ENCODE measurements at places on chromosomes 16 and 17.

- DNase-seq = no peak
Measured at GRCh38 chr16:69431948-69432468, 7.6 kb downstream of the CYB5B start.

- DNase-seq = no peak
Measured at GRCh38 chr16:68335175-68335574, 24.4 kb downstream of the PRMT7 start.

DNA sequence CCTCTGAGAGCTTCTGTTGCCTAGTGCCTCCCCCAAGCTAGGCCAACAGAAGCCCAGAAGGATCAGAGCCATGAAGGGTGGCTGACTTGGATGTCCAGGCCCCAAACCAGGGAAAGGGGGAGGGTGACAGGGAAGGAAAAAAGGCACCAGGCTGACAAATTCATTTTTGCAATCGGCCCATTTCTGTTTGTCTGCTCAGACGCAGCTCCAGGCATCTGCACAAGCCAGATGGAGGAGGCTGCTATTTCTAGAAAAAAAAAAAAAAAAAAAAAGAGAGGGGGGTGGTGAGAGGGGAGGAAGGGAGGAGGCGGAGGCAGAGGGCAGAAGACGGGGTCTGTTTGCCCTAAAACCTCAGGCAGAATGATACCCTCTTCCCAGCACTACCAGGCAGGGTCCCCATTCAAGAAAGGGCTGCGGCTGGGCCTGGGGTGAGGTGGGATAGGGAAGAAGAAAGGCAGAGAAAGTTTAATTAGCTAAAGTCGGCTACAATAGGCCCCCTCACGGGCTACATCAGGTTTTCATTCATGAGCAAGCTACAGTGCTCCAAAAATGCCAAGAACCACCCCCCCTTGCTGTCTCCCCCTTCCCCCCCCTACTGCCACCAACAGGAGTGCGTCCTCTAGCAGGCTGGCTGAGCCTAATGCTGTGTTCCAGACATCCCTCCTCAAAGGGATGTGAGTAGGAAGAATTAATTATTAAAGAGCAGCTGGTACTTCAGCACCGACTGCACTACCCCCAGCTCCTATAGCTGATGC lies 2.4 kb downstream of the HDAC5 start:
- no peak for DNase-seq

- no peak for DNase-seq
Measured at GRCh38 chr16:3770530-3770929, 53.2 kb upstream of the TRAP1 start.

DNA sequence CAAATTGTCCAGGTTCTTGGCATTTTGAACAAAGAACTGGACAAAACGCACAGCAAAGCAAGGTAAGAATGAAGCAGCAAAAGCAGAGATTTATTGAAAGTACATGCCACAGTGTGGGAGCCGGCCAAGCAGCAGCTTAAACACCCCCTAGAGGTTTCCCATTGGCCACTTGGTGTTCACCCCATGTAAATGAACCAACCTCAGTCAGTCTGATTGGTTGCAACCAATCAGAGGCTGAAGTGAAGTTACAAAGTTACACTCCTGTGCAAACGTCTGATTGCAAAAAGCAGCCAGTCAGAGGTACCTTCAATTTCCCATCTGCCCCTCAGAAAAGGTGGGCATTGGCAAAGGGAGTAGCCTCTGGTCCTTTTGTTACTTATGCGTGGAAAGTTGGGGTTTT lies 8.8 kb upstream of the ZNF263 start:
- no peak for DNase-seq

GRCh38 chr16:3645108-3645503 lies 9.4 kb upstream of the DNASE1 start:
- no peak for DNase-seq

- no peak for DNase-seq
Measured at GRCh38 chr16:47506800-47507199, 45.7 kb downstream of the PHKB start.

GRCh38 chr17:72321896-72322295 lies 201.1 kb downstream of the SOX9 start:
- DNase-seq = no peak

DNA sequence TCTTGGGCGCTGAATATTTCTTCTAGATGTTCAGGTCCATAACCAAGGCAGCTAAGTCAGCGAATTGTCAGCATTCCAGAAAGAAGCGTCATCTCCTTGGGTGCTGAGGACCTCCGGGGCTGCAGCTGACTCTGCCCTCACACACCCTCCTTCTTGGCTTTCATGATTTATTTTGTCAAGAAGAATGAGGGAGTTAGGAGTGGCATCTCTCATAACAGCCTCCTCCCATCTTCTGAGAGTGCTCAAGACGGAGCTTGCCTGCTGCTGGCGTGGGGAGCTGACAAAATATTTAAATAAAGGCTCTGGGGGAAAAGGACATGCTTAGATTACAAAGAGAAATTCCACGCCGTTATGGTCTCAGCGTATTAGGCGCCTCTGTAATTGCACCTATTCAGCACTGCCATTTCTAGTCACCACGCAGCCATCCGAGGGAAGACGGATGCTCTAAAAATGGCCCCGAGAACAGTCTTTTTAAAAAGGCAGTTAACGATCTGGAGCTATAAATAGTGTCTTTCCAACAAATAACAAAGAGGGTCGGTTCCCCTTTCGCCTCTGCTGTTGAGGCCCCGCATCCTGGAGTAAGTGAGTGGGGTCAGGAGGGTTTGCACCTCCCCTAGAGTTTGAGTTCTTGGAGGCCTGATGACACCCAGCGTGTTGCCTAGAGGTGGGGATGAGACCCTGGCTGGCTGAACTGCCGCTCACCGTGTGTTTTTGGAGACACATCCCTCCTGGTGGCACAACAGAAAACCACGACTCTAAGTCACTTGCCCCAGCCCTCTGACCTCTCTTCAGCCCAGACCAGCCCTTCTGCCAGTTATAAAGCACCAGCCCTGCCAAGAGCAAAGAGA lies 187.0 kb downstream of the CCDC182 start:
- no peak for DNase-seq

GRCh38 chr17:16516594-16517051 lies 24.6 kb upstream of the LRRC75A start:
- DNase-seq = no peak

- DNase-seq = no peak
Measured at GRCh38 chr17:21378553-21378952, 2.4 kb downstream of the KCNJ12 start.

GRCh38 chr16:53528797-53529196 lies 25.8 kb upstream of the AKTIP start:
- no peak for DNase-seq

- DNase-seq = no peak
Measured at GRCh38 chr16:9297437-9298113, 206.1 kb downstream of the HAPSTR1 start.

DNA sequence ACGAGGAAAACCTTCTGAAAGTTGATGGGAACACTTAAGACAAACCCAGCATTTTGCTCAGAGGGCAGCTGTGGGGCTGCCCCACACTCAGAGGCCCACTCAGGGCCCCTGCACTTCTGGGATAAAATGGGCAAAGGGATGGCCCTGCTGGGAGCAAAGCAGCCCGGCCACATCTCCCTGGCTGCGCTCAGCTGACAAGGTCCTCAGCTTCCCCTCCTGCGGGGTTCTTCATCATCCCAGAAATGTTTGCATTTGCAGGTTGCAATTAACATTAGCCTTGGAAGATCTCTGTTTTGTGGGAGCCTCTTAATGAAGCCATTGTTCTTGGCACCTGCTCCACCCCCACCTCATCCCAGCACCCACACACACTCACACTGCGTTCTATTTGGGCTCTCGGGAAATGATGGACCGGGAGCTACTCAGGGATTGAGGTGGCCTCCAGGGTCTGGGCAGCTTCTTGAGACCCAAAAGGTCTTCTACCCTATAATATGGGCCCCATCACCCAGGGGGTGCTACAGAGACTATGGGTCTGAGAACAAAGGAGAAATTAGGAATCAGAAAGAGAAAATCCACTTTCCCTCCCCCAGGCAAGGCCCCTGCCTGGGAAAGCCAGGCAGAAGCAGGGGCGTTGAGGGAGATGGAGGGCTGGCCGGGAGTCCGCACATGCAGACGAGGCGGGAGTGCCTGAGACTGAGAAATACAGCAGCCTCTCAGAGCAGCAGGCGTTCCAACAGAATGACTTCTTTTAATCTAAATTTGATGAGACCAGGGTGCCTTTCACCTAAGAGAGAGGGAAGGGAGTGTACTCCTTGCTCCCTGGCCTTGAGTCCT lies 53.7 kb upstream of the RPL38 start:
- DNase-seq = no peak

- DNase-seq = no peak
Measured at GRCh38 chr16:17467923-17468540, 2.7 kb downstream of the XYLT1 start.

DNA sequence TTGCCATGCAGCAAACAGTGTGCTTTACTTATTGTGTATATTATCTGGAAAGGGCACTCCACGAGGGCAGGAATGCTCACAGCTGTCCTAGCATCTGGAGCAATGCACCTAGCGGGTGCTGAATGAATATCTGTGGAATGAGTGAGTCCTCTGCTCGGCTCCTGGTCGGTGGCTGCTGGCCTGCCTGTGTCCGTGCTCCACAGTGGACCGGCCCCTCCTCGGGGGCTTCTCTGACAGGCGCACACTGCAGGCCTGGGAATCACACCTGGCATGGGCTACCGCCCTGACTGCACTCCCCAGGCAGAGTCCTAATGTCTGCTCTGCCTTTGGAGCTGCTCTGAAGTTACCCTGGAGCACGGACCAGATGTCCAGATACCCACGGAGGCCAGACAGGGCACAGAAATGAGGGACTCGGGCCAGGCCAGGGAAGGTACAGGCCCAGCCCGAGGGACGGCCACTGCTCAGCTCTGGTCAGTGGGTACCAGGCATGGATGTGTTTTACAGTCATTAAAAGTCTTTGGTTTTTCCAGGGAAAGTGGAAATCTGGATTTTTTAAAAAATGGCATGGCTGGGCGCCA lies 21.1 kb upstream of the AKTIP start:
- no peak for DNase-seq

DNA sequence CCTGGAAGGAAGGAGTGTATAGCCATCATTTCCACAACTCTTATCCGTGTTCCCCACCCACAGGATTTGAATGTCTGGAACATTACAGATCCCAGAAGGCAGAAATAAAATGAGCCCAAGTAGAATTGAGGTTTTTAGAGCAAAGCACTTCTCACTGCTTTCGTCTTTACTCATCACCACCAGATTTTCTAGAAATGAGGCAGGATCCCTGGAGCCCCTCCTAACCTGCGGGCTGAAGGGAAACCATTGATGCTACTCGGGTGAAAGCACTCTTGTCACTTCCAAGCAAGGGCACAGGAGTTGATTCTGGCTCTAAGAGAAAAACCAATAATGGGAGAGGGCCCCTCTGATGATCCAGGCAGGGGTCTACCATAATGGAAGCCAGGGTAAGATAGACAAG lies 2.8 kb upstream of the ALDOC start:
- DNase-seq = no peak

DNA sequence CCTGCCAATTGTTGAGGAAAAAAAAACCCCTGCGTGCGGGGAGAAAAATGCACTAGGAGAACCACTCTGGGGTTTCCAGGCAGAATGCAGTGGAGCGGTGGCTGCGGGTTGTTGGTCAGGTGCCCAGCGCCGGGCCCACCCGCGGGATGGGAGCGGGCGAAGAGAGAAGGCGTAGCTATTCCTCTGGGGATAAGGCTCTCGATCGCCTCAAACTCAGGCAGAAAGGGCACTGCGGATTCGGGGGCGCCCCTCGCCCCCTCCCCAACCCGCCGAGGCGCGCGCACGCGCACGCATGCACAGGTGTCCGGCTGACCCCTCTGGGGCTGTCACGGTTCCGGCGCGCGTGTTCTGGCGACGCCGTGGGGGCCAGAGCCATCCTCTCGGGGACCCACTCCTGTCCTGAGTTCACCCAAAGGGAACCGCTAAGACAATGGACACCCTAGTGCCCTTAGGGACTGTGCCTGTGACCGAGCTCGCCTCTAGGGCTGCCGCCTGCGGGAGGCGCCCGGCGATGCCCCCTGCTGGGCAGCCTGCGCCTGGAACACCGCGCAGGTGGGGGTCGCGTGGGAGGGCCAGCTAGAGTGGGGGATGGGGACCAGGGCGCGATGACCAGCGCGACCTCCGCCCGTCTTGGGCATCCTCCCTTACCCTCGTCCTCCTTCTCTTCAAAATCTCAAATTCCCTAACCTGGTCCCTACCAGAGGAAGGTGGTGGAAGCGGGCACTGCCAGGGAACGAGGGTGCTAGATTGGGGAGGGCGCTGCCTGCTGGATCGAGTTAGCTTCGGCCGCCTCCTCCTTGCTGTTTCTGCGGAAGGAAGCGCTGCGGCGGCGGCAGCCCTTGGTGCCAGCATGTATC lies 14.4 kb upstream of the CBX8 start:
- no peak for DNase-seq

DNA sequence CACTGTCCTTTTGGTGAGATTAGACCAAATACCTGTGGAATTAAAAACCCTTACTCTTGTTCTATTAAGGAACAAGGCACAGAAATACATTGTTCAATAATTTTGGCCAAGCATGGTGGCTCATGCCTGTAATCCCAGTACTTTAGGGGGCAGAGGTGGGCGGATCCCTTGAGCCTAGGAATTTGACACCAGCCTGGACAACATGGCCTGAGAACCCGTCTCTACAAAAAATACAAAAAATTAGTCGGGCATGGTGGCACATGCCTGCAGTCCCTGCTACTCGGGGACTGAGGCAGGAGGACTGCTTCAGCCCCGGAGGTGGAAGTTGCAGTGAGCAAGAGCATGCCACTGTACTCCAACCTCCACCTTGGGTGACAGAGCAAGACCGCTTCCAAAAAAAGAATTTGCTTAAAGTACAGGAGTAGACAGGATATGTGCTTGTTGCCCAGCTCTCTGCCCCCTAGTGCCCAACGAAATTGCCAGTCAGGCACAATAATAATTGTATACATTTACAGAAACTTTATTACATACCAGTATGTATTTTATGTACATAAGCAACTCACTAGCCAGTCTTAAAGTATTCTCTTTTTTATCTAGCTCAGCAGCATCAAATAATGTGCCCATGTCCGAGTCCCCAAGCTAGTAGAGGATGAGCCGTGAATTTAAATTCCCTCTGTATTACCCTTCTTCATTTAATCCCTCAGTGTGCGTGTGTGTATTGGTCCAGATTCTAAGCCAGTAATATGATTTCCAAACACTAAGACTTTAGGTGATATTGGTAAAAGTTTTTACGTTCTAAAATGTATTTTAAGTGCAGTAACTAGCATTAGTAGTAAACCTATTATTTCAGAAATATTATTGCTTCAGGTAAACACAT lies 1.4 kb downstream of the THUMPD1 start:
- no peak for DNase-seq

- no peak for DNase-seq
Measured at GRCh38 chr16:50838165-50838564, 96.3 kb downstream of the CYLD start.

DNA sequence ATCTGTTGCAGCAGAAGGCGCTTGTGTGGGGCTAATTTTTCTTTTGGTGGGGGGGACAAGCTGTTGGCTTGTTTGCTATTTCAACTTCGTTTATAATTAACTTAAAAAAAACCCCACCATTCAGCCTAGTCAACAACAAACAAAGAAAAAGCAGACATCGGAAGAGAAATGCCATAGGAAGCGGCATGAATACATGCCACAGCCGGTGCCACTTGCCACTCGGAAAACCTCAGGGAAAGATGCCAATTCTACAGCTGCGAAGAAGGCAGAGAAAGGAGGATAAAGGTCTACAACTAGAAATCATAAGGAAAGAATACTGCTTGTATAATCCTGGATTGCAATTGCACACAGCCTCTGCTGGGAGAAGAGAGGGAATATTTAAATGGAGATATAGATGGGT lies 254.4 kb upstream of the PMFBP1 start:
- no peak for DNase-seq
